BJ (cell line): ENCODE measurements at places on chromosomes 1 and 21.

DNA sequence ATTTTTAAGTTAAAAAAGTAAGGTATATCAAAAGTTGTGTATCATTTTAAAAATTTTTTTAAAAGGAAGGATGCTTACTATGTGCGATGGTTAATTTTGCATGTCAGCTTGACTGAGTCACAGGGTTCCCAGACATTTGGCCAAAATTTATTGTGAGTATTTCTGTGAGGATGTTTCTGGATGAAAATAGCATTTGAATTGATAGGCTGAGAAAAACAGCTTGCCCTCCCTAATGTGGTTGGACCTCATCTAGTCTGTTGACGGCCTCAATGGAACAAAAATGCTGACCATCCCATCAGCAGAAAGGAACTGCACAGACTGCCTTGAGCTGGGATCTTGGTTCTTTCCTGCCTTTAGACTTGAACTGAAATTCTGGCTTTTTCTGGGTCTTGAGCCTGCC is 724.5 kb downstream of the NCAM2 start:
- DNase-seq = no peak

GRCh38 chr21:44199448-44199847 is 41.3 kb downstream of the ICOSLG start:
- DNase-seq = no peak

GRCh38 chr1:15833069-15833679 is 14.3 kb upstream of the SPEN start:
- DNase-seq = no peak

DNA sequence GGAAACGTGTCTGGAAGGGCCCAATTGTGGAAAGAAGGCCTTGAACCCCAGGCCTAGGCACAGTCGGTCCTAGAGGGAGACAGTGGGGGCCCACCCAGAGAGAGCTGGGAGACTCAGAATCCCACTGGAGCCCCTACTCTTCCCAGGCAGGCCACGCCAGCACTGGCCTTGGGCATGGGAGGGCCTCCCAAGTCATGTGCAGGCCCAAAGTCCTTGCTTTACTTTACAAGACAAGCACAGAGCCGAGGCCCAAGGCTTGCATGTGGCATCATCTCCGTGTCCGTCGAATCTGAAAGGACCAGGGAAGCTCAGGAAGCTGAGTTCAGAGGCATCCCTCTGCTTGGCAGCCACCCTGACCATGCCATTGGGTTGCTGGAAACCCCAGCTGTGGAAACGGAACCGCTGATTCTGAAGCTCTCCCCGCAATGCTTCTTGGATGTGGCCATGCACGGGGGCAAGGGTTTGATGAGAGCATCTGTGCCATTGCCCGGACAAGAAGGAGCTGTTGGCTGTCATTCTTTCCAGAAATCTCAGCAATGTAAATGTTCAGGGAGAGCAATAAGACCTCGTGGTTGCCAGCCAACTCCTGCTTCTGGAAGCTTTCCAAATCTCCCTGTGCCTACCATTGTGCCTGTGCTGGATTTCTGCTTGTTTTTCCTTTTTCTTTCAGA is 32.8 kb downstream of the ABCG1 start:
- no peak for DNase-seq

DNA sequence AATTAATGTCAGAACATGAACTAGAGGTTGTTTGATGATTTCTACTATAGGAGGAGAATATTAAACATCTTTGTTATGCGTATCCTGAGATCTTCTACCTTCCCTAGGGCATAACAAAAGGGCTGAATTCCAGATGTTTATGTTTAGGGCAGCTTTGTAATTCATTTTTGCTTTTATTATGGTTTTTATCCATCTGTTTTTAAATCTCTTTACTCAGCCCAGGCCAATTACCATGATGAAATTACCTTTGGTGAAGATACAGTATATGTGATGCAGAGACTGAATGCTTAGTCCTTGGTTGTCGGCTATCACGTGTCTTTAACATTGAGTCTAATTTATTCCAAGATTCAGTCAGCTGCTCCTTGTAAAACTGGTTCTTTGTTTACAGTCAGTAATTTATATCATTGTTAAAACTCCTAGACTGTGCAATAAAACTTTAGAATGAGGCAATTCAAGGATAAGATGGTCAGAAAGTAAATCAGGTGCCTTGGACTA is 176.9 kb downstream of the CTH start:
- no peak for DNase-seq

GRCh38 chr1:216181590-216181989 is 241.7 kb downstream of the USH2A start:
- no peak for DNase-seq

- no peak for DNase-seq
Measured at GRCh38 chr1:93317207-93317606, 28.5 kb upstream of the DR1 start.

- no peak for DNase-seq
Measured at GRCh38 chr1:86218859-86219258, 62.3 kb upstream of the COL24A1 start.

DNA sequence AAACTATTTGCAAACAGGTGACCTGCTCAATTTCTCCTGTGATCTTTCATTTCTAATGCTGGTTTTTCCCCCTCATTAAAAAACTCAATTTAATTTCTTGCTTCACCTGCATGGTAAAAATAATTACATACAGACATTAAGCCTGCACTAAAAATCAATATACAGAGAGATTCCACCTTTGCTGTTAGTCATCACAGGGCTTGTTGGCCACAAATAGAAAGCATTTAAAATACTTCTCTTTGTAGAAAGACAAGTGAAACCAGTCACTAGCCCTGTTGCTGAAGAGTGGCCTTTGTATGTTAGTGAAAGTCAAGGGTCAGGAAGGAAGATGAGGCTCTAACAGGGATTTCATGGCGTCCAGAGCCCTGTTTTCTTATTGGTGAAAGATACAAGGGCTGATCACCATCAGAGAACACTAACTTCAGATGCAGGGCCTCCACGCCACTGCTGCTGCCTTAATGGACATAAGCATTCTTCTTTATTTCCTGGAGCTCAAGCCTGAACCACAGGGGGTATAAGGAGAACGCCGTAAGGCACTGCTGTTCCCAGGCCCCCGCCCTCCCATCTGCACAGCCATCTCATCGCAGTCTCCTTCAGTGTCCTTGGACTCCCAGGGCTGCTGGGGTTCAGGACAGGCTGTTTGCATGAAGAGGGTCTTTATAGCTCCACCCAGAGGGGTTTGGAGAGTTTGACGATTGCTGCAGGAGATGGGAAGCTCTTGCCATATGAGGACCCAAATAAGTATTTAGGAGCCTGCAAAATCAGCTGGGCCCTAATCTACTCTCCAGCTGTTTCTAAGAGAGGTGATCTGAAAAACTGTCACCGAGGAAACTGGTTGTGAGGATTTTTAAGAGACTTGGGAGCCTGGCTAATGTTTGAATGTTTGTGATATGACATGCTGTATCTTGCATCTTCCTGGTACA is 117.3 kb upstream of the IRF2BP2 start:
- DNase-seq = no peak

DNA sequence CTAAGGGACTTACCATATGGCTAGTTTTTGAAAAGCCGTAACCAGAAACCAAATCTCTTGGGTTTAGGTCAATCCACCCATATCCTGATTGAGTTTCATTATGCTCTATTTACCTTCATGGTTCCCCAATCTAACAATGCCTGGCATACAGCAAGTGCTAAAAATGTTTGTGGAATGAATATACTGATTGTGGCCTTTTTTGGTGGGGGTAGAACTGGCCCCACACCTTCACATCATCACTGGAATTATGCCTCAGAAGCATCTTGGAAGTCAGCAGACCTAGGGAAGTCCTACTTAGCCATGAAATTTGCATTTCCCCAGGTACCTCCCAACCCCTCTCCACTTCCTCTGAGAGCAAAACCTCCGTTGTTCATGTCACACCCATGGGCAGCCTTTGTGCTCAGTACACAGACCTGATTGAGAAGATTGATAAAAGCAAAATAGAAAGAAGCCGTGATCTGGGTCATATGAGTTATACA is 17.8 kb upstream of the SLAMF1 start:
- no peak for DNase-seq

- peak; percentile 76 for DNase-seq
Measured at GRCh38 chr1:28392027-28392652, 22.6 kb downstream of the PHACTR4 start.

- no peak for DNase-seq
Measured at GRCh38 chr1:192545896-192546521, 29.6 kb upstream of the RGS1 start.

- DNase-seq = no peak
Measured at GRCh38 chr21:14923468-14923867, 141.3 kb downstream of the NRIP1 start.

GRCh38 chr1:180415985-180416633 is 86.3 kb downstream of the ACBD6 start:
- no peak for DNase-seq

DNA sequence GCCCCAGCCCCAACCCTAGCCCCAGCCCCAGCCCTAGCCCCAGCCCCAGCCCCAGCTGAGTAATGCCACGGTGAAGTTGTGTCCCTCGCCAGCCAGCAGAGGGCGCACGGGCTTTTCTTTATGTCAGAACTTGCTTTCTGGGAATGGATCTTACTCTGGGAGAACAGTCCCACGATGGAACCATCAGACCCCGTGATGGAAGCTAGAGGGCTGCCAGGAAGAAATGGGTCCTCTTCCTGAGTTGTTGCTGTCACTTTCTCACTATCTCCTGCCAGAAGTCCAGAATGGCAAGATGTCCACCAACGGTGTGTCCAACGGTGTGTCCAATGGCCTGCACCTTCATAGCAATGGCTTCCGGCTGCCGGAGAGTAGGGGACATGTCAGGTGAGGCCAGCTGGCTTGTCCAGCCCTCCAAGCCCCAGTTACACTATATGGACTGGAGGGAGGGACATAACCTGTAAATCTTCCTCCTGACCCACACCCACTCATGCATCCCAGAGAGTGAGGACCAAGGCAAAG is 25.1 kb upstream of the TMEM222 start:
- DNase-seq = no peak

- no peak for DNase-seq
Measured at GRCh38 chr1:169325117-169325516, 42.5 kb downstream of the NME7 start.

GRCh38 chr21:26934383-26934782 is 32.5 kb downstream of the ADAMTS5 start:
- no peak for DNase-seq

GRCh38 chr1:10057343-10057742 is 24.6 kb downstream of the UBE4B start:
- DNase-seq = no peak

DNA sequence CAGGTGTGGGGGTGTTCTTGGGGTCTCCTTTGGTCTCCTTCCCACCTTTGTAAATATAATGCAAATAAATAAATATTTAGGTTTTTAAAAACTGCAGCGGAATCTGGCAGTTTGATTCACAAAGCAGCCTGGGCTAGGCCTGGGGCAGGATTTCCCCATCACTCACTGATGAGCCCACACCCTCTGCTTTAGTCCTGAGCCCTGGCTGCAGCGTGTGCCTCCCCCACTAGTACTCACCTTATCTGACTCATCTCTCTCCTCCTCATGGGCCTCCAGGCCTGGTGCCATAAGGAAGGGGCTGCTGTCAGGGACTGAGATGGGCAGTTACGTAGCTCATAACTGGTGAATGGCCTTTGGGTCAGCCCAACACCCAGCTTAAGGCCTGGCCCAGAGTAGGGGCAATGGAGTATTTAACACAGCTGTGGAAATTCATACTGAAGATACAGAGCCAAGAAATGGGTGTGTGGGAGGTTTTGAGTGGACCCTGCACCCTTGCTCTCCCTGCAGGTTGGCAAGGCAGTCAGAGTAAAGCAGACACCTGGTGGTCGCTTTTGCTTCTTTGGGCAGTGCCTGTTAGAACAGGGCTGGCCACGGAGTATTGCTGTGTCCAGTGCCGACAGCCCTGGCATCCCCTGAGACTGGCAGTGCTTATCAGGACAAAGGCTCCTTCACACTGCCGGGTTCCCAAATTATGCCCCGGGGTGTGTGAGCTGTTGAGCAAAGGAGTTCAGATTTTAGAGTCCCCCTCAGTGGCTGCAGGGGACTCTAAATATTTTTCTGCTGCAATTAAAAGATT is 39.7 kb downstream of the AZIN2 start:
- DNase-seq = no peak

GRCh38 chr1:32255072-32256071 is 4.3 kb downstream of the LCK start:
- no peak for DNase-seq

DNA sequence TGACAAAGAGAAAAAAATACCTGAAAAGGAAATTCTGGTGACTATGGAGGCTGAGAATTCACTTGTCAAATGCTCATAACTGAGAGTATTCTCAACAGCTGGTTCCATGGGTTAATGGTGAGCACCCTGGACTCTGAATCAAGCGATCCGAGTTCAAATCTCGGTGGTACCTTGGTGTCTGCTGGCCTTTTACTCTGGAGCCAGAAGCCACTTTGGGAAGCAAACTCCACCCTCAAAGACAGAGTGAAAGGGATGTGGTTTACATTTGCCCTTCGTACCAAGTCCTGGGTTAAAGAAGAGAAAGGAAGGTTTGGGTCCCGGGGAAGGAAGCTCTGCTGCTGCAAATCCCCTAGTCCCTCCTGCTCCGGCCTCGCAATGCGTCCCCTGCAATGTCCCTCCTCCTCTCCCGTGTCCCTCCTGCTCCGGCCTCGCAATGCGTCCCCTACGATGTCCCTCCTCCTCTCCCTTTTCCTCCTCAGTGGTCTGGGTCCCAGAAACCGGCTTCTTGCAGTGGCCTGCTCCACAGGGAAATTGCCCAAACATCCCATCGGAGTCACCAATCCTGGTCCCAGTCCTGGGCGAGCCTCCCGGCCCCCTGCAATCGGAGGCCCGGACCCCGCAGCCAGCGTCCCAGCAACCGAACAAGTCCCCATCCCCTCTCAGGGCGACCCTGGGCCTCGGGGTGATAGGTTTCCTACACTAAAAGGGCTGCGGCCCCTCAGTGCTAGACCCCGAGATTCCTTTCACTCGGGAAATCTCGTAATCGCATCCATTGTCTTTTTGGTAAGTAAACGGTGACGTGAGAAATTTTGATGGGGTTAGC is 129.4 kb downstream of the PPIAL4G start:
- DNase-seq = no peak

DNA sequence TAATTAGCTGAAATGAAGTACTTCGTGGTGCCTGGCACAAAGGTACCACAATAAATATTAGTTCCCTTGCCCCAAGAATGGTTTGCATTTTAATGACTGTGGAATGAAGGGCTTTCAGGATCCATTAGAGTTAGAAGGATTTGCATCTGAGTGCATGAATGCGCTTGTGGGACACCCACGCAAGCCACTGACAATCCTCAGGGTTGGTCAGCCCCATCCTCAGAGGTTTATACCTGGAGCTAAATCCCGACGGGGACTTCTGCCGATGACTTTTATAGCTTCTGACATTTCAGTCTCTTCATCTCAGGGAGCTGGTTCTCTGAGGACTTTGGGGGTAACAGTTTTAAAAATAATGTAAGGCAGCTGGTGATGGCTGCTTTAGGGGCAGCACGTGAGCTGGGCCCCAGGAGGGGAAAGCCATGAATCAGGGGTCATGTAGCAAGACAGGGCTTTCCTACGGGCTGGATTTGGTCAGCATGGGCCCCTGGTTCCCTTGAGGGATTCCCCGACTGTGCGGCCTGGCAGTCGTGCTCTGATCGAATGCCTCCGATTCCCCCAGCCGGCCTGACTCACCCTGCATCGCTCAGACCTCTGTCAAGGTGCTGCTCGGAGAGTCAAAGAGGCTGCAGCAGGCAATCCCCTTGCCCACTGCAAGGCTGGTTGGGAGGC is 20.8 kb upstream of the IL10 start:
- no peak for DNase-seq
